ENCODE measurements at places on chromosomes 13 and 19. TPM values are rescaled to one million over a fixed set of nuclear protein-coding genes. Genes with fewer than 3 reads are reported as not detected.

- H3K27me3 ChIP-seq = no peaks in the 10 kb centered on the region
- H3K36me3 ChIP-seq = no peaks in the 10 kb centered on the region
- no peak overlapping the region for H3K4me3 ChIP-seq
- H3K4me1 ChIP-seq = no peaks in the 10 kb centered on the region
Observed at GRCh38 chr13:94232956-94233355, 246.5 kb downstream of the DCT start.

HSPB6 gene
- total RNA-seq = 656 TPM

GGN gene
- total RNA-seq = not detected

LRRC63 gene
- not detected for total RNA-seq
